ENCODE measurements at places on chromosomes 6 and 20.
A peak's percentile ranks its signal among the peaks of the same experiment; 100 is the strongest.

- DNase-seq = no peak
Observed at GRCh38 chr6:146287691-146288369, 255.8 kb upstream of the RAB32 start.

GRCh38 chr6:32814145-32814544 is 2.7 kb downstream of the HLA-DOB start:
- no peak for DNase-seq

DNA sequence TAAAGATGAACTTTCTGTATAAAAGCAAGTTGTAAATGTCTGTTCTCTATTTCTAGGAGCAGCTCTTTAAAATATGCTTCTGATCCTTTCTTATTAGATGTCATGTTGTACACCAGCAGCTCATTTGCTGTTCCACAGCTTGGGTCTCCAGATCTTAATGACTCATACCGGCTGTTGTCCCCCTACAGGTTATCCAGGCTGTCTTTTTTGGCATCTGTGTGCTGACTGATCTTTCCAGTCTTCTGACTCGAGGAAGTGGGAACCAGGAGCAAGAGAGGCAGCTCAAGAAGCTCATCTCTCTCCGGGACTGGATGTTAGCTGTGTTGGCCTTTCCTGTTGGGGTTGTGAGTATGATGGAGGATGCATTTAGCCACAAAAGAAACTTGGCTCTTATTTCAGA is 76.0 kb downstream of the AIG1 start:
- no peak for DNase-seq

- DNase-seq = no peak
Observed at GRCh38 chr6:71033890-71034289, 77.0 kb upstream of the B3GAT2 start.

GRCh38 chr20:16367948-16368560 is 205.2 kb downstream of the KIF16B start:
- DNase-seq = no peak

DNA sequence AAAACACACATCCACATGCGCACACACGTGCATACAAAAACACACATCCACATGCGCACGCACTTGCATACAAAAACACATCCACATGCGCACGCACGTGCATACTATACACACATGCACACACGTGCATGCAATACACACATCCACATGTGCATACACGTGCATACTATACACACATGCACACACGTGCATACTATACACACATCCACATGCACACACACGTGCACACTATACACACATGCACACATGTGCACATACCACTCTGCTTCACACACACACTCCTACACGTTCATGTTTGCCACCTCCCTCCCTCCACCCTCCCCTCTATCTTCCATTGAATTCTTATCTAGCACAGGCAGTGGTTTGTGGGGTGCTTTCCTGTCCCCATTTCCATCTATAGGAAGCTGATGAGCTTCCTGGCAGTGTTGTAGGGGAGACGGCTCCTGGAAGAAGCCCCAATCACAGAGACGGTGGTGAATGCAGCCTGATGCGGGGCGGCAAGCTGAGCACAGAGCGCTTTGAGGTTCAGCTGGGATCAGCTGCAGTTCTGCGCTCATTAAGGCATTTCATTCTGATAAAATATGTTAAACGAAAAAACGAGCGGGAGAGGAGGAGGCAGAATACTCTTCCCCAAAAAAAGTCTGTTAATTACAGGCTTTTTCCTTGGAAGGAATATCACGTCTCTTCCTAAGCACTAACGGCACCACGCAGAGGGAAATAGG is 287.7 kb downstream of the TAF4 start:
- DNase-seq = no peak

DNA sequence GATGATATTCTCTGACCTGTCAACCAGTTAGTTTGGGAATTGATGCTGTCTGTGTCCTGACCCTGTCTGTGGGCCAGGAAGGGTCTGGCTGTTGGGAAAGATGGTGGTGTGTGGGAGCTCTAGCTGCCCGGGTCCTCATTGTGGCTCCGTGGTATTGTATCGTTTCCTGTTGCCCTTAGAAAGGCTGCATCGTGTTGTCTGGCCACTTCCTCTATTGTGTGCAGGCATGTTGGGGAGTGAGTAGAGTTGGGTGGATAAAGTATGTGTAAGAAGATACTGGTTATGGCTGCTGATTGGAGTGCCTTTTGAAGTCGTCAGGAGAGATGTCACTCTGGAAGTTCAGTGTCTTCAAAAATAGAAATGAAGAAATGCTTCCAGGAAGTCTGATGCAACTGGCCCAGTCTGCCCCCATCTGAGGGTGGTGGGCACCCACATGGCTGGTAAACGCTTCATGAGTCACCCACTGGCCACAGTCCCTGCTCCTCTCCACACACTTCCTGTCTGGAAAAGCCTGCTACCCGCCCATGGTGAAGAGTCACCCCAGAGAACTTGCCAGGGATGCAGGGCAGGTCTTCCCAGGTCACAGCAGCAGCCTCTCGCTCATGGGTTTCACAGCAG is 27.9 kb downstream of the PPARD start:
- DNase-seq = peak; percentile 40

- DNase-seq = no peak
Observed at GRCh38 chr6:144769142-144769541, 484.0 kb downstream of the UTRN start.

- DNase-seq = no peak
Observed at GRCh38 chr6:108951351-108951953, 103.2 kb downstream of the ARMC2 start.

- no peak for DNase-seq
Observed at GRCh38 chr6:140175486-140175885, 801.0 kb upstream of the CITED2 start.

GRCh38 chr6:72622094-72622940 is 453 bp downstream of the KCNQ5 start:
- DNase-seq = peak; percentile 76

DNA sequence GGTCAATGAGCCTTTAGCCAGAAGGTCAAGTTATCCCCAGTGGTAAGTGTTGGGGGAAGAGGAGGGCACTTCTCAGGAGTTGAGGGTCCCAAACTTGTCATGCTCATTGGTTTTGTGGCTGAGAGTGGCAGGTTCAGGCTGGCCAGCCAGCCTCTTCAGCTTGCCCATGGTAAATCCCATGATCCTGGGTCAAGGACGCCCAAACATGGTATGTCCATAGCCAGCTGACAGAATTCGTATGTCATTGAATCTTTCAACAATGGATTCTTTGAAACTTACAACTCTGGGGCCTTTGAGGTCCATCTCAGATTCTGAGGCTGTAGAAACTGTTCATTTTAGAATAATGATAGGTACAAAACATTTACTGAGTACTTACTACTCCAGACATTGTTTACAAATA is 36.1 kb upstream of the RSPO4 start:
- DNase-seq = no peak

DNA sequence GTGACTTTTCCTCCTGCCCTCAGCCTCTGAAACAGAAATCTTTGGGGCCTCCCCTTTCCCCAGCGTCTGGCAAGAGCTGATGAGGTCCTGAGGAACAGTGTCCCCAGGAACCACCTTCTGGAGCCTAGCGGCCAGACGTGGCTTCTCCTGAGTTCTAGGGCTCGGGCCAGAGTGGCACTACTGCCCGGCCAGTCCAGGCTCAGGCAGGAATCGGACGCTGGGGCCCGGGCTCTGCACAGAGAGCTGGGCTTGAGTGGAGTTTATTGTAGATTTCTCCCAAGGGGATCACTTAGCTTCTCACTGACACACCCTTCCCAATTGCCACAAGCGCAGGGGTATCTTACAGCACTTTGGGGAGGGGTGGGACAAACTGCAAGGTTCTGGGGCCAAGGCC is 20.2 kb downstream of the SDCBP2 start:
- no peak for DNase-seq

DNA sequence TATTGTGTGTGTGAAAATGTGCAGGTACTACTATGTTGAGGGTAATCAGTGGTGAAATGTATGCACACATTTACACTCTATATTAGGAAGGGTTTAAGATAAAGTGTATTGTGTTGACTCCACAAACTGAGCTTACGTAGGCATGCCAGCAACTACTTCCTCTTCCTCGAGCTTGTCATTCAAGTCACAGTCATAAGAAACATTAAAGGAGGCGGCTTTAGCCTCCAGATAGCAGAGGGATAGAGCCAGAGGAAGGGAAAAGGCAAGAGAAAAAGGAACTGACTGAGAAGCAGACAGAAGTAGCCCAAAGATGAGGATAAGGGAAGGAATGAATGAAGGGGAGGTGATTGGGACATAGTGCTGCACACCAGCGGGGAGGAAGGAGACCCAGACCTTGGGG is 55.2 kb downstream of the SMLR1 start:
- no peak for DNase-seq

DNA sequence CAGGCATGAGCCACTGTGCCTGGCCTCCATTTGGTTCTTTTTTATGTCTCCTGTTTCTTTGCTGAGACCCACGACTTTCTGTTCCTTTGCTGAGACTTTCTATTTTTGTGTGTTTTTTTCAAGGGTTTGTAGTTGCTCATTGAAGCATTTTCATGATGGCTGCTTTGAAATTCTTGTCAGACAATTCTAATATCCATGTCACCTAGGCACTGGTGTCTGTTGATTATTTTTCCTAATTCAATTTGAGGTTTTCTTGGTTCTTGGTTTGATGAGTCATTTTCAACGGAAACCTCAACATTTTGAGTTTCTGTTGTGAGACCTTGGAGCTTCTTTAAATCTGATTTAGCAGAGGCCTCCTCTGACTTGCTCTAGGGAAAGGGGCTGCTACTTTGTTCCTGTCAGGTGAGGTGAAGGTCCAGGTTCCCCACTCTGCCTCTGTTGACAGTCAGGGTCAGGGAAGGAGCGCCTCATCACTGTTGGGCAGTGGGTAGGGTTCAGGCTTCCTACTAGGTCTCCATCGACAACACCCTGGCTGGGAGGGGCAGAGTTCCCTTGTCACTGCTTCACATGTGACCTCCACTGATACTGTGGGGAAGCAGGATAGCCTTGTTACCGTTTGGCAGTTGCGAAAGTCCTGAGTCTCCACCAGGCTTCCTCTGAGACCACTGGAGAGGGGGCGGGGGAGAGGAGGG is 67.2 kb upstream of the RNF24 start:
- DNase-seq = peak; percentile 68

- no peak for DNase-seq
Observed at GRCh38 chr6:41640426-41640825, 2.2 kb downstream of the MDFI start.

DNA sequence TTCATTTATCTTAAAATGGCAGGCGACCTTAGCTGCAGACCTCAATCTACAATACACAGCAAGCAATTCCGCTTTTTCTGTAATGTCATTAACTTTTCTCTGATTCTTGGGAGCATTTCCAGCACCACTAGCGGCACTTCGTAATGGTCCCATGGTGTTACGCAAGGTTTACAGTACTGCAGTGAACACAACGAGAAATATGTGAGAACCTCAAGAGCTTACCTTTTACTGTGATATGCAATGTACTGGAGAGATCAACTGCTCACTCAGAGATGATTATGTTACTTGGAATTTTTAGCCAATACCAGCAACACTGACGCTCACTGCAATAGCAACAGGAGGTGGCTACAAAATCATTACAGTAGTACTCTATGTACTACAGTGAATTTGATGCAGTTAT is 2.8 kb upstream of the CEP43 start:
- DNase-seq = no peak
